Stimulated activated naive B cell treated with anti-CD40 and anti-IgM and Interleukin-4, amounts not matched to agents 10 μg/mL and 1 μg/mL and 100 μg/mL, for 72 hours (primary cell): ENCODE measurements at places on chromosomes 16 and 17.
A peak's percentile ranks its signal among the peaks of the same experiment; 100 is the strongest.

DNA sequence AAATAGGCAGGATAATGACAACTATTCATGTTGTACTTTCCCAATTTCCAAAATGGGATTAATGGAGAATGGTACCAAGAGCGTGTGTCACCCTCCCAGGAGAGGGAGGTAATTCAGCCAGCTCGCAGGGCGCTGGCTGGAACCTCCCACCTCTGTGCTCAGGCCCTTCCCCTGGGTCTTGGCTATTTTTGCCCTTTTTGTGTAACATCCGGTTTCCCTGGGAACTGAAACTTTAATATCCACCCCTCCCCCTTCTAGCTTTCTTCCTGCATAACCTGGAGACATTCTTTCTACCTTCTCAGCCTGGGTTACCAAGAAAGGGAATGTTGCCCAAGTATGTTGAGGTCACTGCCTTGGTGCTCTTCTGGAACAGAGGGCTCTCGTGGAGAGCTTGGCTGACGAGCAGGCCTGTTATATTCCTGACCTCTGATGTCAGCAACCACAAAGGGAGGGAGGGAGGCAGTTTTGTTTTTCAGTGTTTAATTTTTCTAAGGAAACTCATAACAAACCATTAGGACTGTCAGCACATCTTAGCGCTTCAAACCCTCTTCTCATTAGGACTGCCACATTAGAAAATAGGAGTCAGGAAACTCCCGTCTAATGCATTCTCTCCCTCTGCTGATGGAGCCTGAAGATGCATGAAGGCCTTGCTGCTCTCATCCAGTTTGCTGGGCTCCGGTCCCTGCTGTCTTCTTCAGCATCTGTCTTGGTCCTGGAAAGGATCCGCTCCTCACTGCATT lies 25.6 kb downstream of the ITGB3 start:
- DNase-seq = peak; percentile 69

- no peak for DNase-seq
Measured at GRCh38 chr17:3603119-3603869, 5.9 kb downstream of the TRPV1 start.

GRCh38 chr17:50177476-50177875 lies 11.7 kb downstream of the SGCA start:
- DNase-seq = no peak

DNA sequence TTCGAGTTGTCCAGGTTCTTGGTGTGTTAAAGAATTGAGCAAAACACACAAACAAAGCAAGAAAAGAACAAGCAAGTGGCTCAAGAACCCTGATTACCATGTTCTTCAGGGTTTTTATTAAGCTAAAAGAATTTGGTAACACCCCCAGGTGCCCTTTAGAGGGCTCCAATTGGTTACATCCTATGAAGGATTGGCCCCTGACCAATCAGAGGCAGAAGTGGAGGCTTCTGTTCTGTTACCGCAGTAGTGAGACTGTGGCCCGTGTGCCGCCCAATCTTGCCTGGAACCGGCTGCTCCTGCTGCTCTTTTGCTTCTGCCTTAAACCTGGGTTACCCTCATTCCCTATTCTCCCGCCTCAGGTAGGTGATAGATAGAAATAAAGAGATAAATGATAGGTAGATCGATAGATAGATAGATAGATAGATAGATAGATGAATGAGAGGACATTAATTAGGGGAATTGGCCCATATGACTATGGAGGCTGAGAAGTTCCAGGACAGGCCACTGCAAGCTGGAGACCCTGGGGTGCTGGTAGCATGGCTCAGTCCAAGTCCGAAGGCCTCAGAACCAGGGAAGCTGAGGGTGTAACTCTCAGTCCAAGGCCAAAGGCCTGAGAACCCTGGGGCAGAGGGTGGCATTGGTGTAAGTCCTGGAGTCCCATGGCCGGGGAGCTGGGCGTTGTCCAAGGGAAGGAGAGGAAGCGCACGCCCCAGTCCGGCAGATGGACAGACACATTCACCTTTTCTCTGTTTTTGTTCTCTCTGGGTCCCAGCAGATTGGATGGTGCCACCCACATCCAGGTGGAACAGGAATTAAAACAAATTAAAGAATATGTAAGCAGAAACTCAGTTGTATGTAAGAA lies 3.5 kb upstream of the CA5A start:
- DNase-seq = no peak

GRCh38 chr17:68305142-68305541 lies 13.8 kb downstream of the ARSG start:
- DNase-seq = no peak

GRCh38 chr16:88706229-88706964 lies at the start of the genes CTU2 and RNF166:
Gene CTU2 (plus strand): TSS chr16:88706503. CDS start chr16:88706531, 28 bp downstream.
Gene RNF166 (minus strand): TSS chr16:88706408. CDS start chr16:88706325, 83 bp downstream.
- peak; percentile 88 for DNase-seq

DNA sequence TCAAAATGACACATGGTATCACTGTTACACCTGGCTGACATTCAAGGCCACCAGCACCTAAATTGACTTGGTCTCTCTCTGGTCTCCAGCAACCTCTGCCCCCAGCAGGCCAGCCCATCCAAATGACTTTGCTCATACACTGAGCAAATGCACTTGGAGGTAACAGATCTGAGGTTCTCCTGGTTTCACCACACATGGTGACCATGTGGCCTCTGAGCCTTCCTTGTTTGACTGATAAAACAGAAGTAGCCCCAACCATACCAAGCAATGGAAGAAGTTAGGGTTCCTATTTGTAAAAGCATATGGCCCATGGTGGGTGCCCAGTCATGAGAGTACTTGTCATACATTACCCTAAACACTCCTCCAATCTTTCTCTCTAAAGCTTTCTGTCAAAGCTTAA lies 181.7 kb downstream of the MRTFB start:
- no peak for DNase-seq

- DNase-seq = peak; percentile 59
Measured at GRCh38 chr17:67245073-67245693, at the start of gene HELZ. Gene HELZ (minus strand): TSS chr17:67245196. CDS start chr17:67218804, 26,392 bp downstream.

DNA sequence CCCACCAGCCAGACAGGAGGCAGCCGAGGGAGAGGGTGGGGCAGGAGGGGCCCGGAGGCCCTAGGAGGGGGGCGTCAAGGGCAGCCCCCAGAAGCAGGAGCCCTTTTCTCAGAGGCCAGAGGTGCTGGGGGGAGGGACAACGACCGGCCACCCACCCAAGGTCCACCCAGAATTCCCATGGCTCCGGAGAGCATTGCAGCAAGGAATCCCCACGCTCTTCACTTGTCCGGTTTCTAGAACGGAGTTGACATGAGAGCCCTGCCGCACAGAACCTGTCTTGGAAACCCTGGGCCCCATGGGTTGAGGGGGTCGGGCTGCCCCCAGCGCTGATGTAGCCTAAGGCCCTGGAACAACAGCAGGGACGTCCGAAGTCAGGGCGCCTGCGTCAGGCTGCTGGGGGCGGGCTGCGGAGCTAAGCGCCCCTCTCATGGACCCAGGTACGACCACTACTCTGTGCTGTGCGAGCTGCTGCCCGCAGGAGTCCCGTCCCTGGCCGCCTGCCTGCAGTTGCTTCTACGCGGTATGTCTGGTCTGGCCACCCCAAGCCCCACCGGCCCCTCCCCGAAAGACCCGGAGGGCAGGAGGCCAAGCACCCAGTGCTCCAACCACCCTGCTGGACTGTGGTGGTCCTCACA lies 11.2 kb downstream of the CYBC1 start:
- DNase-seq = no peak

GRCh38 chr16:87235810-87236515 lies 81.2 kb downstream of the C16orf95 start:
- no peak for DNase-seq

GRCh38 chr16:74034862-74035261 lies 261.8 kb upstream of the PSMD7 start:
- DNase-seq = no peak

GRCh38 chr17:35934760-35935159 lies 4.2 kb upstream of the RDM1 start:
- DNase-seq = no peak

DNA sequence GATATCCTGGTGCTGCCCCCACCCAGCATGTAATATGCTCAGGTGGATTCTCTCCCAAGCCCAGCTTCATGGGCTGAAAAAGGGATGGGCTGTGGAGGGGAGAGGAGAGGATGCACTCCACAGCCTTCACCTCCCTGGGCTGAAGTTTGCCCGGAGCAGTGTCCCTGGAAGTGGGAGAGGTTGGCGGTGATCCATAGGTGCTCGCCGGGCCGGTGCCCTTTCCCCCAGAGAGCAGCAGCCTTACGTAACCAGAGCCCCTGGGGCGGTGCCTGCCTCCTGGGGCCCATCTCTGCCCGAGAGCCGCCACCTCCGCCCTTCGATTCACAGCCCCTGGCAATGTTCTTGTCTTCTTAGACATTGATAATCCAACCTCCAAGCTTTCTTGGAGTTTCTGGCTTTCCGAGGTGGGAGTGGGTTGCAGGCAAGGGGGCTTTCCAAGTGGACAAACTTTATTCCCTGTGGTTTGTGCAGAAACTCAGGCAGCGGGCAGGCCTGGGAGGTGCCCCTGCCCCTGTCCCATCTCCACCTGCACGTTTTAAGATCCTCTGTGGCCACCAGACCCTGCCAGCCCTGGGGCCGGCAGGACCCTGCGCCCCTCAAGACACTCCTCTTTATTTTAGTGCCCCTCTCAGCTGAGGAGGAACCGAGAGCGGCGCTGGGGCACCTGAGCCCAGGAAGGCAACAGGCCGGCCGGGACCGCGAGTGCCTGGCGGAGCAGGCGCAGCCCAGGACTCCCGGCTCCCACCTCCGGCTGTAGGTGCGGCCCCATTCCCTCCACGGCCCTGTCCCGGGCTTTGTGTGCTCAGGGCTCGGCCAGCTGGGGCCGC lies 3.1 kb upstream of the WDR90 start:
- DNase-seq = no peak

GRCh38 chr17:17663160-17664063 lies 17.8 kb upstream of the RAI1 start:
- DNase-seq = peak; percentile 63

DNA sequence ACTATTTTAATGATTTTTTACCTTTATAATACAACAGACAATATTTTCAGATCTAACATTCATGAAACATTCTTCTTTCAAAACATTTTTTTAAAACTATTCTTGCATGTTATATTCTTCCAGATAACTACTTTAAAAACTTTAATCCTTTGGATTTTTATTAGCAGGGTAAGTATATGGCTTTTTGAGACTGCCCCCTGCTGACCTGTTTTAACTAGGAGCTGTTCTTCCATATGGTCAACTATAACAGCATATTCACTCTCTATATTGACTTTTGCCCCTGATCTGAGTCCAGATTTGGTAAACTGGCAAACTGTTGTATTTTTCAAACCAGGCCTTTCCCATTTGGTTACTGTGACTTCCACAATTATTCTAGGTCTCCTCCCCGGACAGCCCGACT lies 16.5 kb downstream of the ZNF18 start:
- no peak for DNase-seq

- peak; percentile 47 for DNase-seq
Measured at GRCh38 chr16:17448640-17449638, 21.8 kb downstream of the XYLT1 start.

- no peak for DNase-seq
Measured at GRCh38 chr16:87580855-87581261, 21.4 kb upstream of the JPH3 start.

GRCh38 chr16:71402007-71402406 lies 39.8 kb downstream of the TLE7 start:
- no peak for DNase-seq
